Globus pallidus (tissue), 1 donor: ENCODE measurements at places on chromosomes 11 and 22.

- peak; percentile 98 for DNase-seq
These were observed 1.6 kb downstream of the FADS1 start for GRCh38 chr11:61814958-61815789.

DNA sequence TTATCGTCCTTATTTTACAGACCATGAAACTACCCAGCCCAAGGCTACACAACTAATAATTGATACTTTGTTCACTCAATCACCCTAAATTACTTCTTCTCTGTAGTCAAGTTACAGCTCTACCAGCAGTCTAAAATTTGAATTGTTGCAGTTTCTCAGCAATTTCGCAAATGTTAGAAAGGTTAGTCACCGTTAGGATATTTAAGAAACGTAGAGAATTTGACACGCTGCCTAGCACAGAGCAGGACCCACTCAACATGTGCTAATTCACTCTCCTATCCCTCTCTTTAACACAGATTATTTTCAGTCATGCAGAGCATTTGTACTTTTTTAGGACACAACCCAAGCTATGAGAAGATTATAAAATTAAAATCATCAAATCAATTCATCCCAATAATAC is 771.1 kb upstream of the LUZP2 start:
- DNase-seq: no peak

GRCh38 chr11:5336331-5336730 is 7.0 kb downstream of the OR51B5 start:
- DNase-seq: no peak

- DNase-seq: no peak
These were observed 48.9 kb downstream of the POLD3 start for GRCh38 chr11:74641289-74641688.

DNA sequence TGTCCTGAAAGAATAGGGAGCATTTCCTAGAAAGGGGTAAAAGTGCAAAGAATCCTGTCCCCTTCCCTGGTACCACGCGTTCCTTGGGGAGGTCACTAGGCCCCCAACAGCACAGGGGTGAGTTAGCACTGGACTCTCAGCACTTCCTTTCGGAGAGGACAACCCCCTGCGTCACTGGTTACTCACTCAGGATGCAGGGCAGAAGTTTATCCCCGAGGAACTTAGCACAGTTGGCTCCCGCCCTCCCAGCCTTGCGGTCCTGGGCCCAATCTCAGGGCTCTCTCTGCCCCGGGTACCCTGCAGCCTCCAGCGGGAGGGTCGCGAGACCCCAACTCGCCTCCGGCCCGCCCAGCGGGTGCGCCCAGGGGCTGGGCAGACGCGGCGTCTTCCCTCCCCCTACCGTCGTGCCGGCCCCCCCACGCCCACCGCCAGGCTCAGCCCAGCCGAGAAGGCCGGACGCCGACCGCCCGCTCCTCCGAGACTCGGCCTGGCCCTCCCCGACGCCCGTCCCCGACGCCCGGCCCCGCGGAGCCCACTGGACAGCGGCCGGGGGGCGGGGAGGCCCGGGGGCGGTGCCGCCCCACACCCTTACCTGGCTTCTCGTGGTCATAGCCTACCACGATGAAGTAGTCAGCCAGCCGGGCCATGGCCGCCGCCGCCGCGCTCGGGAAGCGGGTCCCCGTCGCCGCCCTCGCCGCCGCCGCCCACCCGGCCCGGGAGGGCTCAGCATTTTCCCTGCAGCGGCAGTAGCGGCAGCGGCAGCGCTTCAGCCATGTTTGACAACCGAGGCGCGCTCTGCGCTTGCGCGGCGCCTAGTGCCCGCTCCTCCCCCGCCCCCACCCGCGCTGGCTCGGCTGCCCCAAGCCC is at the start of gene SBF2:
TSS of gene SBF2 (minus strand) at position 797 of the 867 bp plus-strand sequence. CDS start at position 647, 150 bp downstream.
- peak; percentile 81 for DNase-seq

- no peak for DNase-seq
These were observed 104.0 kb upstream of the PITPNB start for GRCh38 chr22:28023036-28023435.

DNA sequence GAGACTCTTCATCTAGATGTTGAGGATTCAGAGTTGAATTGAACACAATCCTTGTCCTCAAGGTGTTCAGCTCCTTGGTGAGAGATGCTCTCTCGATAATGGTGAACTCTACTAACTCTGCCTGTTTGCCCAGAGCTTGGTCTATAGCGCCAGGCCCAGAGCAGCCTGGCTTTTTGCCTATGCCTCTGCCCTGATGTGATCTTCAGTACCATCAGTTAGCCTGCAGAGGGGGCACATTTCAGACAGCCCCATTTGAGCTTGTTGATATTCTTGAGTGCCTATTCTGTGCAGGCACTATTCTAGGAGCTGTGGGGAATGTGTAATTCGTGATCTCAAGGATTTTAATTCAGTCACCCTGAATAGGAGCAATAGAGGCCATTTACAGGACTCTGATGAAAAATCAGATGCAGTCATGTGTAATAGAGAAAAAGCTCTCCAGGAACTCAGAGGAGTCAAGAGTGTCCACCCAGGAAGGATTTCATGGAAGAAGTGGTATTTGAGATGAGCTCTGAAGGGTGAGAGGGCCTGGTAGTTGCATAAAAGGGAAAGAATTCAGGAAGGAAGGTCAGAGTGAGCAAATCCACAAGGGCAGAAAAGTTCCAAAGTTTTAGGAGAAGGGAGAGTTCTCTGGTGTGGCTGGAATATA is 19.3 kb downstream of the GTPBP1 start:
- peak; percentile 89 for DNase-seq

DNA sequence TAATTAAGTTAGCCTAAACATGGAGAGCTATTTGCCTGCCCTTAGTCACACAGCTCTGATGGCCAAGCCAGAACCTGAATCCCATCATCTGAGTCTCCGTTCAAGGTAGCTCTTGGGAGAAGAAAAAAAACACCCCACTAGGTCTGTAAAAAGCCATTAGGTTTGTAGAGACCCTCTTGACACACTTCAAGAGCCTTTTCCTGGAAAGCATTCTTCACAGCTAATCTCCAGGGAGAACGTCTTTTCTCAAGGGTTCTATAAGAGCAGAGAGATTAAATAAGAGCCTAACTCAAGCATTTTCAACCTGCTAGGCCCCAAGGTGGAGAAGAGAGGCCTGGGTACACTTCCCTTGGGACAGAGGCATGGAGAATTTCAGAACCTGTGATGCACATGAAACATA is 61.6 kb upstream of the NAV2 start:
- no peak for DNase-seq

DNA sequence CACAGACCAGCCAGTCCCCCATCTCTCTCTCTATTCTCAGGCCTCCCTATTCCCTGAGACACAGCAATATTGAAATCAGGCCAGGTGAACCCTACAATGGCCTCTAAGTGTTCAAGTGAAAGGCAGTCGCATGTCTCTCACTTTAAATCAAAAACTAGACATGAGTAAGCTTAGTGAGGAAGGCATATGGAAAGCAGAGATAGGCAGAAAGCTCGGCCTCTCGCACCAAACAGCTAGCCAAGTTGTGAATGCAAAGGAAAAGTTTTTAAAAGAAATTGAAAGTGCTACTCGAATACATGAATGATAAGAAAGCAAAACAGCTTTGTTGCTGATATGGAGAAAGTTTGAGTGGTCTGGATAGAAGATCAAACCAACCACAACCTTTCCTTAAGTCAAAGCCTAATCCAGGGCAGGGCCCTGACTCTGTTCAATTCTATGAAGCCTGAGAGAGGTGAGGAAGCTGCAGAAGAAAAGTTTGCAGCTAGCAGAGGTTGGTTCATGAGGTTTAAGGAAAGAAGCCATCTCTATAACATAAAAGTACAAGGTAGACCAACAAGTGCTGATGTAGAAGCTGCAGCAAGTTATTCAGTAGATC is 19.8 kb upstream of the MPZL2 start:
- DNase-seq: no peak

GRCh38 chr22:41544671-41545476 is 604 bp upstream of the POLR3H start:
- no peak for DNase-seq

DNA sequence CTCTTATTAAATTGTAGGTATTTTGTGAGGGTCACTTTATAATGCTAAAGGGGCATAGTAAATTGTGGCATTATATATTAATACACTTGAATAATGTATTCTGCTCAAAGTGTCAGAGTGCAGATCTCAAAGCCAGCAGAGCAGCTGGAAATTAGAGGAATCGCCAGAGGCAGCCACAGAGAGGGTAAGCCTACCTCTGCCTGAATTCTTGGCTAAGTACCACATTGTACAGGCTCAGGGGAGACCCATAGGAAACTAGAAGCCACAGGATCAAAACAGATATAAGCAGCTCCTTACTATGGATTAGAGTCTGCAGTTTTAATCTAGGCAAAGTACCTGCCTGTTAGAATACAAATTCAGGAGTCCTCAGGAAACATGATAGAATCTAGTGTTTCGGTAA is 249.3 kb downstream of the DDX10 start:
- DNase-seq: no peak

DNA sequence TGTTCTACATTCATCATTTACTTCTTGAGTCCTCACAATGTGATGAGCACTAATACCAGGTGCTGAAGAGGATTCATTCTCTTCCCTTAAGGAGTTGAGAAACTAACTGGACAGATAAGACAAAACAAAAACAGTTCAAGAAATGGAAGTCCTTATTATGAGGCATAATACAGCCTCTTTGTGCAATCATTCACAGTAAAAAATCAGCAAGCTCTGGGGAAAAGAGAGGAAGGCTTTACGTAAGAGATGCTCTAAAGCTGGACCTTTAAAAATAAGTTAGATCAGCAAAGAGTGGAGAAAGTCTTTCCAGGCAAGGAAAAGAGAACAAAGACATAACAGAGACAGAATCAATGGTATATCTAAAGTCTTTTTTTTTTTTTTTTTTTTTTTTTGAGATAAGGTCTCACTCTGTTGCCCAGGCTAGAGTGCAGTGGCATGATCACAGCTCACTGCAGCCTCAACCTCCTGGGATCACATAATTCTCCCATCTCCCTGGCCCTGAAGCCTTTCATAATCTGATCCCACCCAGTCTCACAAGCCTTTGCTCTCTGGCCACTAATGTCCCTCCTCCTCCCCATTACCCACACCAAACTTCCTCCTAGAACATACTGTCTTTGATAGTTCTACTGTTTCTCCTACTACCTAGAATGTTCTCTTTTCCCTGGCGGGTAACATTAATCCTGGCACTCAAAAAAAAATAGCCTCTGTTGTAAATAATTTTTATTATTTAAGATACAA is 40.9 kb downstream of the MRTFA start:
- DNase-seq: no peak

DNA sequence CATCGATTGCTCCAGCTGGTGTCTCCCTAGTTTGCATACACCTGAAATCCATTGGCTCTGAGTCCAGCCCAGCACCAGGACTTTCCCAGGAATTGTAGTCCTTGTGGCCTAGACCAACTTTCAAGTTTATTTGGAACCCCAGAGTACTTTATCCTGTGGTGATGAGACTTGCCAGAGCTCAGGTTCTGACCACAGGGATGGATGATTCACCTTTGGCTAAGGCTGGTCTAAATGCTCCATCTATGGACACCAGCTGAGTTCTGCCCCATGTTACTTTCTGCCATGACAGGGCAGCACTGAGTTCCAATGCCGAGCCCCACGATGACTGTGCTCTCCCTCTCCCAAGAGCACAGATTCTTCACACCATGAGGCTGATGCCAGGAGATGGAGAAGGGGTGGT is 17.3 kb upstream of the INSC start:
- no peak for DNase-seq
